ENCODE measurements at places on chromosomes 7 and 10. TPM values are rescaled to one million over a fixed set of nuclear protein-coding genes. Genes with fewer than 3 reads are reported as not detected.
A peak's percentile ranks its signal among the peaks of the same experiment; 100 is the strongest.

GRCh38 chr10:112763916-112764520 lies 186.0 kb upstream of the TCF7L2 start:
- DNase-seq, result no peak

DNA sequence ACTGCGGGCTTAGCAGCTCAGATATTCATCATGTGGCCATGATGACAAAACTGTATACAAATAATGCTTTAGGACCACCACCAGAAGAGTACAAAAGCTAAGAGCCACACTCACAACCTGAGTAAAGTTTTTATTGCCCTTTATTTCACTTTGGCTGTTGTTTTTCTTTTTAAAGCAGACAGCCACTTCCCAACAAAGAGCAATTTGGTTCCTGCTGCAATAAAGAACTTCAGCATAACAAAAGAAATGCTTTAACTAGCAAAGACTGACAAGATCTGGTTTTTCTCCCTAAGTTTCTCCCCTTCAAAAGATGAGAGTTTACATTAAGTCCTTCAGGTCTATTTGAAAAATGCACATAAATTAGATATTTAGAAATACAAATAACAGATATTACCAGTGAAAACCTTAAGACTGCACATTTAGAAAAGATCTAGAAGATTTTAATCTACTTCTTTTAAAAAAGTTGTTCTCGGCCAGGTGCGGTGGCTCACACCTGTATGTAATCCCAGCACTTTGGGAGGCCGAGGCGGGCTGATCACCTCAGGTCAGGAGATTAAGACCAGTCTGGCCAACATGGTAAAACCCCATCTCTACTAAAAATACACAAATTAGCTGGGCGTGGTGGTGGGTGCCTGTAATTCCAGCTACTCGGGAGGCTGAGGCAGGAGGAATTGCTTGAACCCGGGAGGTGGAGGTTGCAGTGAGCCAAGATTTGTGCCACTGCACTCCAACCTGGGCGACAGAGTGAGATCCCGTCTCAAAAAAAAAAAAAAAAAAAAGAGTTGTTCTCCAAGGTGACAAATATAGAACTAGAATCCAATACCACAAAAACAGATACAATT lies 59.4 kb downstream of the WAPL start:
- DNase-seq, result no peak

GRCh38 chr7:77265666-77266065 lies 66.0 kb upstream of the FGL2 start:
- DNase-seq, result no peak

DNA sequence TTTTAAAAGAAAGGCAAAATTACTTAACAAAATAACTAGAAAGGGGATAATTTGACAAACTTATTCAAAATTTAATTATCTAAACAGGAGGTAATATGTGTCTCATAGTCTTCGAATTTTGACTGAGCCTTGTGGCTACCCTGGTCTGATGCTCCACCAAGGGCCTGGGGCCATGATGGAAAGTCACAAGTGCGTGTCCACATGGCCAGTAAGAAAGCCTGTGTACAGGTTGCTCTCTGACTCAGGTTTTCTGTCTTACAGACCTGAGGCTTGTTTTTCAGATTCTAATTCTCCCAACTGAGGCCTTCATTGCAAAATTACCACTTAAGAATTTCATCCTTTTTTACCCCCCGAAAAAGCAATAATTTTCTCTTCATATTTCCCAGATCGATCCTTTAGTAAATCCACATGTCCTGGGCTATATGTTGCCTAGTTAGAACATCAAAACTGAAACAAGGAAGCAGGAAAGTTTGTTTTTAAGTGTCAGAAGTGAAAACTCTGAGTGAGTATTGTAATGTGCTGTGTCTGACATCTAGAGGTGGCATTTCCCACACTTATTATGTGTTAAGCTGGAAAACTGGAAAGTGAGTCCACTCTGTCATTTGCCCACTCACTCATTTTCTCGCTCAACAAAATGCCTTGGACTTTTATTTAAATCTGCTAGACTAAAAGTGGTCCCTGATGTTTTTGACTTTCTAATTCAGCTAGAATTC lies 10.0 kb downstream of the CYP3A43 start:
- DNase-seq, result no peak

DNA sequence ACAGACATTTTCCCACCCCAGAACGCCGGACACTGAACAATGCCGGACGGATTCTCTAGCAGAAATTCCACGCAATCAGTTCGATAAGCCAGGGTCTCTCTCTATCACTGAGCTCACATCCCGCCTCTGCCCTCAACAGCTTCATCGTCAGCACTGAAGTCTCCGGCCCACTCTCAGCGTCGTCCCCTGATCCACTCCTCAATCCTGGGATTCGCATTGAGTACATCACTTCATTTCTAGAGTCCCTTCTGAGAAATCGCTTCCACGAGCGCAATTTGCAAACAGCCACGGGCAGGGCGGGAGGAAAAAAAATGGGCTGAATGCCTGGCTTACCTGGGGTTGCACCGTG lies 365 bp downstream of the YME1L1 start:
- no peak for DNase-seq

DNA sequence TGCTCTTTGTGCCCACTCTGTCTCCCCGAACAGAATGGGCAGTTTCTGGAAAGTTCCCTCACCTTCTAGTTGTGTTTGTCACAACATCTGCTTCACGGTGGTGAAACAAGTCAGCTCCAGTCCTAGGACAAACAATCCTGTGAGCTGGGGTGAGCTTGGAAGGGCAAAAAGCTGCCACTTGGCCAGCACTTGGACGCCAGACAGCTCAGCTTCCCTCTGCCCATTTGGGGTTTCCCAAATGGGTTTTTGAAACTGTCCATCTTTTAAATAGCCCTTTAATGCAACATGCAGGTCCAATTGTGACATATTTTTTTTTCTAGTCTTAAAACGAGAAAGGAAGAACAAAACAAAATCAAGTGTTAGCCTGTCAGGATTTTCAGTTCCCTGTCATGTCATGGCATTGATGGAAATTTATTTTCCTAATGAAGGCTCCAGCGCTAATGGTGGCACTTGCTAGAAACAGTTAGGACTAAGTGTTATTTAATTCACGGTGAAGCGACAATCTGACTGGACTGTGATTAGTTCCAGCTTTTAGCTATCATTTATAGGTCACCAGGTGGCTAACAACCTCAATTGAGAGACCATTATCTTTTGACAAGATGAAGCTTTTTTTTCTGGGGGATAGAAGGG lies 181.7 kb downstream of the MYOF start:
- DNase-seq, result no peak

DNA sequence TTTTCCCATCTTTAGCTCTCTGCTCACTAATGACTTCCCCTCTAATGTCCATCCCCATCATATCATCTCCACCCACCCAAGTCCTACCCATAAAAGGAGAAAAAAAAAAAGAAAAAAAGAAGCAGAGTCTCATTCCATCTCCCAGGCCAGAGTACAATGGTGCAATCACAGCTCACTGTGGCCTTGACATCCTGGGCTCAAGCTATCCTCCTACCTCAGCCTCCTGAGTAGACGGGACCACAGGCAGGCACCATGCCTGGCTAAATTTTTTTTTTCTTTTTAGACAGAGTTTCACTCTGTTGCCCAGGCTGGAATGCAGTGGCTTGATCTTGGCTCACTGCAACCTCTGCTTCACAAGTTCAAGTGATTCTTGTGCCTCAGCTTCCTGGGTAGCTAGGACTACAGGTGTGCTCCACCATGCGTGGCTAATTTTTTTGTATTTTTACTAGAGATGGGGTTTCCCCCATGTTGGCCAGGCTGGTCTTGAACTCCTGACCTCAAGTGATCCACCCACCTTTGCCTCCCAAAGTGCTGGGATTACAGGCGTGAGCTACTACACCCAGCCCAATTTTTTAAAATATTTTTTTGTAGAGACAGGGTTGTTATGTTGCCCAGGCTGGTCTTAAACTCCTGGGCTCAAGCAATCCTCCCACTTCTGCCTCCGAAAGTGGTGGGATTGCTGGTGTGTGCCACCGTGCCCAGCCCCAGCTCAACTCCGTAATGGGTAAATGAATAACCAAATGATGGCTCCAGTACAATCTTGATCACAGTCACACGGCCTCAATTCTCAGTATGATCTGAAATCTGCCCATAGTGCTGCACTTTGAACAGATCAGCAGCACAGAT lies 24.6 kb upstream of the SGMS1 start:
- DNase-seq, result no peak

- DNase-seq, result no peak
These were observed 1.8 kb downstream of the PFKP start for GRCh38 chr10:3068968-3069737.

DNA sequence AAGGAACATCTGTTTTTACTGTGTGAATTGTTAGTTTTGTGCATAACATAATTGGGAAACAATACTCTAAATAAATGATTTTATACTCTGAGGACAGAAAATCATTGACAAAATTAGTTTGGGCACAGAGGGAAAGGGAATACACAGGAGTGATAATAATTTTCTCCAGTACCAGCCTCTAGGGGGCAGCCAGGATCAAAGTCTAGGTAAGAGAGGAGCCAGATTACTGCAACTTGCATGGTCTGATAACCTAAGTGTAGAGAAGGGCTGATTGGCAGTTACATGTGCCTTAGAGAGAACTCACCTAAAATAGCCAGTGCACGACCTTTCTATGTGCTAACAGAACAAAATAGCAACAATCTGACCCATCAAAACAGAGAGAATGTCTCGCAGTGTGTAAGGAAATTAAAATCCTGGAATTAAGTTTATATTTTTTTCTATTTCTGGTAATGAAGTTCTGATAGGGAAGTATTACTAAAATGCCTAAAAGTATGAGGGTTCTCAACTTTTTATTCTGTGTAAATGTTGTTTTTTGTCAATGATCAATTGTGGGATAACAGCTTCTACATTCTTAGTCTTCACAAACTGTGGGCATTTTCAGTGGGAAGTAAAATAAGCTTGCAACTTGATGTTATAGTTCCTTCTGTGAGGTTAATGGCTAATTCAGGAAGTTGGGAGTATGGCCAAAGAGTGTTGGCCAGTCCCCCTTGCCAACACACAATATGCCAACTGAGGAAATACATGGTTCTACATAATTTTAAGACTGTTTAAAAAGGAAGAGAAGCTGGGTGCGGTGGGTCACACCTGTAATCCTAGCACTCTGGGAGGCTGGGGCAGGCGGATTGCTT lies 66.4 kb downstream of the EXOC6 start:
- DNase-seq, result peak; percentile 63

- no peak for DNase-seq
These were observed 920.5 kb downstream of the KCNMA1 start for GRCh38 chr10:76717141-76717540.

DNA sequence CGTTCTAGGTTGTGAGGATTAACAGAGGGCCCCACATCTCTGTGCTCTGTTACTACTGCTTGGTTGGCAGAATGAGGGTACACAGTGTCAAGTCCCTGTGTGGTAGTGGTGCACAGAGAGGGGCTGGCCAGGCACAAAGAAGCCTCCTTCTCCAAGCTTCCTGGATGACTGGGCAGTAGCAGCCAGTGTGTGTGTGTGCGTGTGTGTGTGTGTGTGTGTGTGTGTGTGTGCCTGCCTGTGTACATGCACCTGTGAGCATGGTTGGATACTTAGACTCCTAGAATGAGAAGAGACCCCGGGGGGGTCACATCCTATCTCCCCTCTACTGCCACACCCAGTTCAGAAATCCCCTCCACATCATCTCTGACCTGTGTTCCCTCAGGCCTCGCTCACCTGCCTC lies 146.7 kb upstream of the UNC5B start:
- DNase-seq, result no peak

DNA sequence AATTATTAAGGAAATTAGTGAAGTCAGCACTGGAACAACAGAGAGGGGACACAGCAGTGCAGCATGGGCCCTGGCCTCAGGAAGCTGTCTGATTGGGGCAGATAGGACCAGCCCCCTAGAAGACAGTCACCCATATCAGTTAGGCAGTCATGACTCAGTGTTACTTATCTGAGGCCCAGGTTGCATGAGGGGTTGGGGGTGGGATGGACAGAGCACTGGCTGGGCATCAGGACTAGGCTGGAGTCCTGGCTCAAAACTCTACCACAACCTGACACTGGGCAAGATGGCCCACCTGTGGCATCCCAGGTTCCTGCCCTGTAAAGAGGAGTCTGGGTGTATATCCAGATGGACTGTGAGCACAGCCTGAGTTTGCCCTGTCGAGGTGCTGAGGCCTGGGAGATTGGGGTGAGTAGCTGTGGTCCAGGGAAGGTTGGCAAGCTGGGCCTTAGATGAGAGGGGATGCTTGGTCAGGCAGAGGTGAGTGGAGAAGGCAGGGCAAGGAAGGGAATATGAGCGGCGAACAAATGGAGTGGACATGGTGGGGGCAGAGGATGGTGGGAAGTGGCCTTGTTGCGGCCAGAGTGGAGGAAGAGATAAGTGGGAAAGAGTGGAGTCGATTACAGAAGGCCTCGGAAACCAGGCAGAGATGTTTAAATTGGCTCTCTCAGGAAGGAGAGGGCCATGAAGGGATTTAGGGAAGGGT lies 37.5 kb downstream of the HK1 start:
- no peak for DNase-seq

DNA sequence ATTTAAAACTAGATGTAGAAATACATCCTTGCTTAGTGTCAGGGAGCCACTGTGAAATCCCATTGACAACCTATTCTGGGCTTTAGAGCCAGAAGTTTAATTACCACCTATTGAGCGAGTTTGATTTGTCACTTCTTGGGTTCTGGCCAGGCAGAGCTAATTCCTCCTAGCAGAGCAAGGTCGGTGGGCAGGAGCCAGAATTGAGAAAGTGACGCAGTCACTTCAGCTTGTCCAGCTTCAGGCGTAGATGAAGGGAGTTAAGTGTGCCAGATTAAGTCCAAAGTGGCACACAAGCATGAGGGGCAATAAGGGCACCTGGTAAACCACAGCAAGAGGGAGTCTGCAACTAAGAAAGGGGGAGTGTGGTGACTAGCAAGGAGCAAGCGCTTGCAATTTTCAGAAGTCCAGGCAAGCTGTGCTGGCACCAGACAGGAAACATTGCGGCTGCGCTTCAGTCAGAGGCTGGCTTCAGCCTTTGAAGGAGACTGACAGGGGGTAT lies 119.4 kb downstream of the ST7 start:
- no peak for DNase-seq

DNA sequence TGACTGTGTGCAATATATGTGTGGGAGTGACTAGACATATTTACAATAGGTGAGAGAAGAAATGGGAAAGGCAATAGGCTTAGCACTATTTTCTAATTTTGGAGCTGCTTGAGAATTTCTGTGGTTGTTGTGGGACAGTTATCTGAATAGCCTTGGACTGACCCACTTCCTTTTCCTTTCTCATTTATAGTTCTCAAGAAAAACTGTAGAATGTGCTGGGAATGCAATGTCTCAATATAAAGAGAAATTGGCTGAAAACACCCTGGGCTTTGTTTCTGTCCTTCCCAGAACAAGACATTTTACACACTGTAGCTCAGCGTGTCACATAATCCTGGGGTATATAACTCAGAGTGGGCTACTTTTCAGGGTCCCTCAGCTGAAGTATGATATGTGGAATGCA lies 153.0 kb upstream of the RHOBTB1 start:
- no peak for DNase-seq

Gene POLR2J2
- 72.2 TPM for total RNA-seq

Gene FGL2
- total RNA-seq, result 1.0 TPM

Gene CACNB2
- not detected for total RNA-seq

Gene UBE2H
- 45.2 TPM for total RNA-seq

Gene VWDE
- total RNA-seq, result 0.31 TPM

Gene TUBB8
- total RNA-seq, result not detected

Gene PRLHR
- not detected for total RNA-seq

Gene IL15RA
- 125 TPM for total RNA-seq

Data from natural killer cell treated with Interleukin-12 subunit alpha and Interleukin-12 subunit beta and Interleukin-15 and Interleukin-18, amount 100 ng/mL, for 72 hours (primary cell).